ENCODE measurements at places on chromosomes 6 and 20.

GRCh38 chr6:1081551-1082284 is 230.2 kb upstream of the FOXQ1 start:
- DNase-seq = no peak

DNA sequence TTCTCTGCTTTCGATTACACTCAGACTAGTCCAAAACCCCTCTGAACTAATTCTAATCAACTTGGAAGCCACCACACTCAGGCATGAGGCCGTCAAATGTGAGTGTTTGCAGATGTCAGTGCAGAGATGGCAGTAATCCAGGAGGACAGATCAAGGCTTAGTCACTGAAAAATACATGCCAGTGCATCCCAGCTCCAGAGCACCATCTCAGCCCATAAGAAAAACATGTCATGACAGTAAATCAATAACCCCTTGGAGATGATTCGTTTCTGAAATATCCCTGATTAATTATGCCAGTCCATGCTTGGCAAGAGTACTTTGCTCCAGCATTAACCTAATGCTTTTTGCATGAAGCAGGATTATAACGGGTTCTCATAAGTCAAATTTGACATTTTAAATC is 179.5 kb downstream of the ADAT2 start:
- no peak for DNase-seq

GRCh38 chr20:939606-940005 is 23.5 kb upstream of the ANGPT4 start:
- DNase-seq = no peak

DNA sequence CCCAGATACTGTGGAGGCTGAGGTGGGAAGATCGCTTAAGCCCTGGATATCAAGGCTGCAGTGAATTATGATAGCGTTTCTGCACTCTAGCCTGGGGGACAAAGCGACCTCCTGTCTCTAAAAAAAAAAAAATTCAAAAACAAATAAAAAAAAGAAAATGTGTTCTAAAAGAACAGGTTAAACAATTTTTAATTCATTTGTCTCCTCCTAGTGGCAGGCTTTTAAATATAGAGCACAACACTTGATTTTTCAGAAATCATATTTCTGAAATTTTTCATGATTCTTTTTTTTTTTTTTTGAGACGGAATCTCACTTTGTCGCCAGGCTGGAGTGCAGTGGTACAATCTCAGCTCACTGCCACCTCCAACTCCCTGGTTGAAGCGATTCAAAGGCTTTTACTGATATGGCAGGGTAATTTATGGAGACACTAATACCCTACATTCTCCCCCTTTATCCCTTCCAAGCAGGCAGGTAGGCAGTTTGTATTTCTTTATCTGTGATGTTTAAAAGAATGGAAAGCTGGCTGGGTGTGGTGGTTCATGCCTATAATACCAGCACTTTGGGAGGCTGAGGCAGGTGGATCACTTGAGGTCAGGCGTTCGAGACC is 8.7 kb upstream of the GTF3C6 start:
- peak; percentile 34 for DNase-seq

GRCh38 chr6:136795386-136795785 is 3.1 kb upstream of the MAP3K5 start:
- no peak for DNase-seq

- no peak for DNase-seq
These were observed 656 bp downstream of the RTEL1 start for GRCh38 chr20:63658749-63659187.

DNA sequence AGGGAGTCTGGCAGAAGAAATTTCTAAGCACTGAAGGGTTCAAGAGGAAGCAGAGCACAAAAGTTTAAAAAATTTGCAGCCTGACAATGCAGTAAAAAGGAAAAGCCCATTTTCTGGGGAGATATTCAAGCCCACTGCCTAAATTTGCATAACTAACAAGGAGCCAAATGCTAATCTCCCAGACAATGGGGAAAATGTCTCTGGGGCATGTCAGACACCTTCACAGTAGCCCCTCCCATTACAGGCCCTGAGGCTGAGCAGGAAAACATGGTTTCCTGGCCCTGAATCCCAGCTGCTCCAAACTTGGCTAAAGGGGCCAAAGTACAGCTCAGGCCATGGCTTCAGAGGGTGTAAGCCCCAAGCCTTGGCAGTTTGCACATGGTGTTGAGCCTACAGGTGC is 908.5 kb upstream of the MANEA start:
- no peak for DNase-seq

GRCh38 chr20:57390604-57391438 is at the start of gene RBM38:
Gene RBM38, plus strand, starts transcription at chr20:57391396. Its CDS starts 186 bp downstream, at chr20:57391582.
- peak; percentile 77 for DNase-seq

DNA sequence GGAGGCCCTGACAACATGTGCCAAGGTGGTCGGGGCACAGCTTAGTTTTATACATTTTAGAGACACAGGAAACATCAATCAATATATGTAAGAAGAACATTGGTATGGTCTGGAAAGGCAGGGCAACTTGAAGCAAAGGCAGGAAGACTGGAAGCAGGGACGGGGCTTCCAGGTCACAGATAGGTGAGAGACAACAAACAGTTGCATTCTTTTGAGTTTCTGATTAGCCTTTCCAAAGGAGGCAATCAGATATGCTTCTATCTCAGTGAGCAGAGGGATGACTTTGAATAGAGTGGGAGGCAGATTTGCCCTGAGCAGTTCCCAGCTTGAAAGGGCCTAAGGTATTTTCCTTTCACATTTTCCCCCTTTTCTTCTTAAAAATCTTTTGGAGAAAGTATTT is 311.0 kb upstream of the RGS17 start:
- no peak for DNase-seq

GRCh38 chr20:54981175-54981574 is 505.8 kb downstream of the DOK5 start:
- DNase-seq = no peak

DNA sequence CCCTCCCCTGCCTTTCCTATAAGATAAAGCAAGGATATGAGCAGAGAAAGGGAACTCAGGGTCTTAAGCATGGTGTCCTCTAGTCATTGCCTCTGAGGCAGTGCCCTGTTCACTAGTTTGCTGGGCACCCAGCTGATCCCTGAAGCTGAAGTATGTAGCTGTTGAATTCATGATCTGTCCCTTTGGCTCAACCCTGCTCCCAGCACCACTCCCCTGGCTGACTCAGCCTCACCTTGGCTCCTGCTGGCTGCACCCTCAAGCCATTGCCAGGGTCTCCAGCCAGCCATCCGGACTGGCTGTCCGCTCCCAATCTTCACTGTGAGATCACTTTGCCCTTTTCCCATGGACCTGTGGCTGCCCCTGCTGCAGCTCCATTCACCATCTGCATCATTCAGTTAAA is 25.9 kb upstream of the UST start:
- DNase-seq = no peak
